Fibroblast of villous mesenchyme (primary cell): ENCODE measurements at places on chromosomes 1 and 21. TPM values are rescaled to one million over a fixed set of nuclear protein-coding genes. Genes with fewer than 3 reads are reported as not detected.

Gene ADGRB2
- 11.3 and 14.2 TPM in 2 replicates for total RNA-seq

Gene SYT6
- not detected in 2 replicates for total RNA-seq

Gene VAV3
- 0.32 and 0.43 TPM in 2 replicates for total RNA-seq

Gene ELAPOR1
- total RNA-seq = 0.43 and 0.64 TPM in 2 replicates

Gene AGBL4
- not detected in 2 replicates for total RNA-seq

Gene BTG2
- total RNA-seq = 6.4 and 13.8 TPM in 2 replicates

Gene STIL
- 13.2 and 21.2 TPM in 2 replicates for total RNA-seq

Gene ARMH1
- total RNA-seq = 0.32 and 0.43 TPM in 2 replicates

Gene PNRC2
- 60.9 and 108 TPM in 2 replicates for total RNA-seq

Gene ETV3L
- total RNA-seq = not detected in 2 replicates

Gene RPL5
- 920 and 947 TPM in 2 replicates for total RNA-seq

Gene G0S2
- 4.8 and 52.2 TPM in 2 replicates for total RNA-seq

Gene GJA9
- total RNA-seq = not detected in 2 replicates

Gene MANEAL
- 0.43 and 0.97 TPM in 2 replicates for total RNA-seq

Gene FMO1
- total RNA-seq = under 0.01 TPM in 2 replicates

Gene HSPA6
- under 0.01 TPM in 2 replicates for total RNA-seq

Gene SYT14
- 3.5 and 3.9 TPM in 2 replicates for total RNA-seq

Gene CNKSR1
- total RNA-seq = 0.32 TPM in 1 of 2 replicates, not detected in the other

Gene PKN2
- 41.2 and 56.1 TPM in 2 replicates for total RNA-seq

Gene SELE
- not detected in 2 replicates for total RNA-seq

Gene S100A2
- total RNA-seq = 0.97 and 2.2 TPM in 2 replicates

Gene DHCR24
- 186 and 297 TPM in 2 replicates for total RNA-seq

Gene MAN1C1
- 3.9 and 5.2 TPM in 2 replicates for total RNA-seq

Gene SLC22A15
- total RNA-seq = 7.8 and 9.3 TPM in 2 replicates

Gene BARHL2
- total RNA-seq = not detected in 2 replicates

Gene RXRG
- total RNA-seq = not detected in 2 replicates

Gene PROX1
- total RNA-seq = under 0.01 TPM in 2 replicates

Gene PDXK
- 88.1 and 88.3 TPM in 2 replicates for total RNA-seq
